Iris pigment epithelial cell (primary cell): ENCODE measurements at places on chromosomes 11 and 22.
A peak's percentile ranks its signal among the peaks of the same experiment; 100 is the strongest.

DNA sequence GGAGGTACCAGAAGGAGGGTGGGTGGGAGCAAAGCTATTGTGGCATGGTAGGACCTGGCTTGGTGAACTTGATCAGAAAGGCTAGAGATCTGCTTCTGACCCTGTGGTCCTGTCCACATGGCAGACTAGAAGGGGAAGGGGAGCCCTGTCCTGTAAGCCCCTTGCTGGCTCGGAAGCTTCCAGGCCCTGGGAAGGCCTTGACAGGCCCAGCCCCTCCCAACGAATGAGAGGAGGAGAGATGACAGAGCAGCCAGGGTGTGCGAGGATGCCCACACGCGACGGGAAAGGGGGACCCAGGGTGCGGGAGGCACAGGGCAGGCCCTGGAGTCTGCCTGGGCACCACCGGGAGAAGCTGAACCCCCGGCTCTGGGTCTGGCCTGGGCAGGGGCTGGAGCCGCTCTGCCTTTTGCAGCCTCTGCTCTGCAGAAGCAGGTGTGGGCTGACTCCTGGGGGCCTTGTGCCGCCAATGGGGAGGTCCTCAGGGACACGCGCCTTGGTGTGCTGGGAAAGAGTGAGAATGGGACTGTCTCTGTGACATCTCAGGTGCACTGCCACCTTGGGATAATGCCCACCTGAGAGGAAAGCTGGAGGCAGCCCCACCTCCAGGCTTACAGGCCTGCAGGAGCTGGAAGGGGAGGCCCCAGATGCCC, 1447.5 kb downstream of the BRD1 start:
- no peak for DNase-seq

DNA sequence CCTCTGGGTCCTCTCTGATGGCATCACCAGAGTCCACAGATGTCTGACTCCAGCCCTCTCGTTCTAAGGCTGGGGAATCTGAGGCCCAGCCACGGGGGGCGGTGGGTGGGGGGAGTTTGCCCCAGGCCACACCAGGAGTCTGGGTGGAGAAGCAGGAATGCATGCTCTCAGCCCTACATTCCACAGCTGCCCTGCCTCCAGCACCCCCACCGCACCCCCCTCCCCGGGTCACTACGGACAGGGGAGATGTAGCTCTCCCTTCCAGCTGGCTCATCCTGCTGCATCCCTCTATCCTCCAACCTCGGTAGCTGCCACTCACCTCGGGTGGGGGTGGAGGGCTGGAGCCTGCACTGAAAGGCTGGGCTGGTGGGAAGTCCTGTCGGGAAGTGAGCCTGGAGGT, 2.3 kb upstream of the PVALB start:
- DNase-seq: no peak

GRCh38 chr22:18022876-18023275, 1.5 kb downstream of the MICAL3 start:
- DNase-seq: no peak

GRCh38 chr11:102476069-102476468, 23.5 kb upstream of the TMEM123 start:
- DNase-seq: peak; percentile 64

GRCh38 chr11:30579415-30580175, 6.6 kb downstream of the MPPED2 start:
- no peak for DNase-seq

DNA sequence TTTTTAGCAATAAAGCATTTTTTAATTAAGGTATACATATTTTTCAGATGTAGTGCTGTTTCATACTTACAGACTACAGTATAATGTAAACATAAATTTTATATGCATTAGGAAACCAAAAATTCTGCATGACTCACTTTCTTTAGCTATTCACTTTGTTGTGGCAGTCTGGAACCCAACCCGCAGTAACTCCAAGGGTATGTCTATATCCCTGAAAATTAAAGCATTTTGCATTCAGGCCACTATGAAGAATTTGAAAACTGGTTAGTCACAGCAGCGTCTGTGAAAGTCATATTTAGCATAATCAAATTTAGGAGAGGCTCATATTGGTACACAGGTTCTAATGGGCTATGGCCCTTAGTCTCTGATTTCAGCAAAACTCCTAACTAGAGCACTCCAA, 46.8 kb downstream of the BBOX1 start:
- peak; percentile 49 for DNase-seq

DNA sequence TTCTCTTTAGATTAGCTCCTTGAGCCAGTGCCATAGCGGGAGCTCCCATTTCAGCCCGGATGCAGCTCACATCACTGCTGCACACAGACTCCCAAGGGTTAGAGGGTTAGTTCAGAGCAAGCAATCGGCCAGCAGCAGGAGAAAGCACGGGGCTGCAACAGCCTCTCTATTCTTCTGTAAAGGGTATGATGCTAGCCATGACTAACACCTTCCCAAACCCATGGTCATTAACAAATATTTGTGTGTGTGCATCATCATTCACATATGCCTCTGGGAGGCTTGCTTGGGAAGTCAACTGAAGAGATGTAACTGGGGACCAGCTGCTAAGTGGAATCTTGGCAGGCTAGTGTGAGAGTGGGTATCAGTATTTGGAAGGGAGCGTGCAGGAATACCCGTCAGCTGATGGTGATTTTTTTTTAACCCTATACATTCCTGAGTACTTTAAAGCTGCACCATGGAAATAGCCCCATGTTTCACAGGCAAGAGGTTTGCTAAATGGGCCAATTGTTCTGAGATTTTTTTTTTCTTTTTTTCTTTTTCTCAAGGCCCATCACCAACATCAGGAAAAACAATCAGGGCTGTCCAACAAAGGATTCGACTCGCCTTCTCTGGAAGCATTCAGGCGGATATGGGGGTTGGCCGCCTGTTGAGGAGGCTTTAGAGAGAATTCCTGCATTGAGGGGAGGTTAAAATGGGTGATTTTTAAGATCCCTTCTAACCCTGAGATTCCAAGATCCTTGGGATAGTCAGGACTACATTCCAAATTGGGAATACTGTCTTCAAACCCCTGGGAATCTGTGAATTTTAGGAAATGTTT, 33.2 kb upstream of the CCDC89 start:
- DNase-seq: peak; percentile 93

DNA sequence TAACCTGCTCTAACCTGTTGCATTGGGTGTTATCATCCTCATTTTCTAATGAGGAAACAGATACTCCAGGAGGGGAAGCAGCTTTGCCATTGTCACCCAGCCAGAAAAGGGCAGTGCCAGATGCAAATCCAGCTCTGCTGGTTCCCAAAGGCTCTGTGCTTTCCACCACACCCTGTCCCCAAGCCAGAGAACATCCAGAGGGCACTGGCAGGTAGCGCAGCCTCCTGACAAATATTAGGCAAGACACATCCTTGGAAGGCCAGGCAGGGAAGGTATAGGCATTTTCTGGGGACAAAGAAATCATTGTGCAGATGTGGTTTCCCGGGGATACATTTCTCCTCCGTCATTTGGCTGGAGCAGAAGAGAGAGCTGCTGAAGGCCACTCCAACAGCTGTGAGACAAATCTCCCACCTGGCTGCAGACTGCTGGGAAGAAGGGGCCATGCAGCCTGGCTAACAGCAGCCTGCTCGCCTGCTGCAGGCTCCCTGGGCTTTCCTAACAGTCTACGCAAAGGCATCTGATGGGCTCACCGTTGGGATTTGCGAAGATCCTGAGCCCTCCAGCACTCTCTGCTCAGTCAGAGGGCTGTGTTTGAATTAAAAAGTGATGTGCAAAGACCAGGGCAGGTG, 93.9 kb upstream of the PITPNB start:
- no peak for DNase-seq
